WTC11 (cell line): ENCODE measurements at places on chromosomes 2 and 18. TPM values are rescaled to one million over a fixed set of nuclear protein-coding genes. Genes with fewer than 3 reads are reported as not detected.
A peak's percentile ranks its signal among the peaks of the same experiment; 100 is the strongest.

Gene ZNF532
- total RNA-seq = 171 to 185 TPM (median 181 TPM) in 3 replicates

DNA sequence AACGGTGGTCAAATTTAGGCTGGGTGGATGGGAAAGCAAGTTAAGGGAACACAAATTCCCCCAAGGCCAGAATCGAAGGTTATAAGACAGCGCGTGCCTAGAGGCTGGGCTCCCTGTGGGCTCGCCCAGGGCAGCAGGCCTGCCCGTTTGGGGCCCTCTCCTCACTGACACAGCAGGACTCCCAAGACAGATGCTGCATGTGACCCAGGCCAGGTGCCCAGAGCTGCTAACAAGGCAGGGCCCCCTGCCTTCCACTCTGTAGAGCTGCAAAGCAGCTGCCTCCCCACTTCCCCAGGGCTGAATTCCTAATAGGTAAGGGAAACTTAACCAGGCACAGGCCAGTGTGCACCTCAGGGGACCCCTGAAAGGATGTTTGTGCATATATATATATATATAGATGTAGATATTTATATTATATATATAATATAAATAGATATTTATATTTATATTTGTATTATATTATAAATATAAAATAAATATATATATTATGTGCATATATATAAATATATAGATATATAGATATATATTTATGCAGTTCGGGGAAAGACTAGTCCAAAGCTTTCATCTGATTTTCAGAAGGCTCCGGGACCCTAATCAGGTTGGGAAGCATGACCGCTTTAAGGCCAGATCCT, 43.7 kb downstream of the TMEM37 start:
- peak; percentile 43 for DNase-seq
- no peaks in the 10 kb centered on the region for H3K27me3 ChIP-seq
- no peaks in the 10 kb centered on the region for H3K36me3 ChIP-seq
- H3K4me1 ChIP-seq = peaks cover 13% of the 10 kb centered on the region
- H3K4me3 ChIP-seq = no peak overlapping the region

GRCh38 chr2:72423756-72424155, 276.1 kb upstream of the CYP26B1 start:
- H3K27ac ChIP-seq = no peak overlapping the region
- H3K4me3 ChIP-seq = no peak overlapping the region
- no peaks in the 10 kb centered on the region for H3K27me3 ChIP-seq
- H3K4me1 ChIP-seq = peaks cover 9% of the 10 kb centered on the region

Gene PARD6G
- total RNA-seq = 13.0 to 14.4 TPM (median 13.6 TPM) in 3 replicates

GRCh38 chr2:231123362-231123898, 1.4 kb downstream of the HTR2B start:
- H3K36me3 ChIP-seq = no peaks in the 10 kb centered on the region
- no peaks in the 10 kb centered on the region for H3K27me3 ChIP-seq
- peaks cover 31% of the 10 kb centered on the region for H3K4me1 ChIP-seq
- no peak overlapping the region for H3K4me3 ChIP-seq

Gene ASB18
- total RNA-seq = not detected in 3 replicates

DNA sequence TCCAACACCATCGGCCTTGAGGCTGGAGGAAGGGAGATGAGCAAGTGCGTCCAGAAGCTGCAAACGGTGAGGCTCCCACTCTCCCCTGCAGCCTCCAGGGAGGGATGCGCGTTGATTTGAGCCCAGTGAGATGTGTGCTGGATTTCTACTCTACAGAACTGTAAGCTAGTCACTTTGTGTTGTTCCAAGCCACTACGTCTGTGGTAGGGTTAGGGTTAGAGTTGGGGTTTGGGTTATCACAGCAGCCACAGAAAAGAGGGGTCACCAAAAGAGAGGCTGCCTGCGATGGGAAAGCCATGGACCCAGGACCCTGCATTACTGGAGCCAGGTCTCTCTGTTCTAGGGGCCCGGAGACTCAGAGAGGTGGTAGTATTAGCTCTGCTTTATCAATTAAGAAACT, 94.5 kb downstream of the KCNF1 start:
- peaks cover 7% of the 10 kb centered on the region for H3K36me3 ChIP-seq
- no peak overlapping the region for H3K27ac ChIP-seq
- no peaks in the 10 kb centered on the region for H3K27me3 ChIP-seq
- H3K4me3 ChIP-seq = no peak overlapping the region

DNA sequence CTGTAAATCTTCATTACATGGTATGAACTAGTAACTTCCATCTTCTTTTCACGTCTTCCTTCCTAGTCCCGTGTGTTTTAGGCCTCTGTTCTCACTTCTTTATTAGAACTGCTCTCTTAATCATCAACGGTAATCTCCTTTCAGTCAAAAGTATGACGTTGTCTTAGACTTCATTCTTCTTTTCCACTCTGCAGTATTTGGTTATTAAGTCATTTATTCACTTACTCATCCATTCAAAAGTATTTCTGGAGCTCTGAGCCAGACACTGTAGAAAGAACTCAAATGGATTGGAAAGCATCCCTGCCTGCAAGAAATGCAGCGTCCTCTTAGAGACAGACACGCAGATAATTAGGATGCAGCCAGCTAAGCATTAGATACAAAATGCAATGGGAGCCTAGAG, 494.6 kb upstream of the NRP2 start:
- H3K4me1 ChIP-seq = peaks cover 8% of the 10 kb centered on the region
- no peak overlapping the region for H3K4me3 ChIP-seq
- DNase-seq = no peak

Gene NHEJ1
- 18.4 to 22.3 TPM (median 21.3 TPM) in 3 replicates for total RNA-seq

GRCh38 chr2:2613279-2614199, 282.5 kb upstream of the MYT1L start:
- H3K27ac ChIP-seq = peak overlapping the region; percentile 83
- H3K4me1 ChIP-seq = peaks cover 3% of the 10 kb centered on the region; the same call in 1 of the 2 replicates
- peaks cover 3% of the 10 kb centered on the region; the same call in 1 of the 2 replicates for H3K27me3 ChIP-seq
- DNase-seq = peak; percentile 91
- H3K4me3 ChIP-seq = peak overlapping the region; percentile 61

DNA sequence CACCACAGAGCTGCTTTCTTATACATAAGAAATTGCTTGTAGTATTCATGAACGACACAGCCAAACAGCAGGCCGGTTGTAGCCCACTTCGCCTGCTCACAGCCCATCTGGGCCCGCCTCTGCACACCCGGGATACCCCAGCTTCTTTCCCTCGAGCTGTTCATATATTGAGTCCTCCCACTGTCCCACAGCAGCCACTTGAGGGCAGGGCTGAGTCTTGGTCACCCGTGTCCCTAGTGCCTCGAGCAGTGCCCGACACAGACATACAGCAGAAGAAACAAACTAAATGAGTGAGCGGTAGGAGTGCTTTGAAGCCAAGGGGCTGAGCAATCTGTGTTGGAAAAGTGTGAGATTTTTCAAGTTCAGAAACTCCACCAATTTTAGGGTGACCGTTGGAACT, 251.4 kb downstream of the KLHL29 start:
- no peaks in the 10 kb centered on the region for H3K27me3 ChIP-seq
- DNase-seq = peak; percentile 45
- H3K27ac ChIP-seq = no peak overlapping the region
- H3K4me1 ChIP-seq = 0 out of 2 replicates have a peak, but pooled peaks cover 4% of the 10 kb centered on the region

Gene LHCGR
- 0.21 to 0.34 TPM (median 0.31 TPM) in 3 replicates for total RNA-seq

DNA sequence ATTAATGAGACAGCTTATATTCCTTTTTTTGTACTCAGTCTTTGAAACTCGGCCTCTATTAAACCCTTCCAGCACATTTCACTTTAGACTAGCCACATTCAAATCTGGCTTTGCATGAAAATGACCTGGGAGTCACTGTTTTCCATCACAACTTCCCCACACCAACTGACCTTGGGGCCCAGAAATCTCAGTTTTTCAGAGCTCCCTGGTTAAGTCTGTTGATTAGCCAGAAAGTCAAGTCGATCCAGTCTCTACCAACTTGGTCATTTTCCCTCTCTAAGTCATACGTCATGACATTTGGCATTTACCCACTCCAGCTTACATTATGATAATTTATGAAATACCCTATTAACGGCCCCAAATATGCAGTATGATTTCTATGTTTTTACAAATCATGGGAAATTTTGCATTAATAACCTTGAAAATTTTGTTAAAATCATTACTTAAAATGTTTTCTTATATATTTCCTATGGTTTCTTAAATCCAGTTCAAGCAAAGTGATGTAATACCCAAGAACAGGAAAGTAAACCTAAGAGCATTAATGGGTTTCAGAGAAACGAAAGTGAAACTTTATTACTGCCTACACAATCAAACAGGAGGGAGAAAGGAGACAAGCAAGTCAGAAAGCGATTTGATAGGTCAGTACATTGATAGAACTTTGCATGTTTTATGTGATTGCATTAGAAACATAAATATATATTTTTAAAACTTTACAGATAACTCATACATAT, 77.1 kb downstream of the SPATS2L start:
- H3K4me3 ChIP-seq = peak overlapping the region; percentile 26
- H3K36me3 ChIP-seq = peaks cover 22% of the 10 kb centered on the region
- H3K27me3 ChIP-seq = no peaks in the 10 kb centered on the region
- H3K27ac ChIP-seq = peak overlapping the region; percentile 93
- H3K4me1 ChIP-seq = peaks cover 67% of the 10 kb centered on the region

GRCh38 chr2:239147376-239147775, 253.4 kb downstream of the HDAC4 start:
- no peak overlapping the region for H3K27ac ChIP-seq
- H3K27me3 ChIP-seq = no peaks in the 10 kb centered on the region
- no peak overlapping the region for H3K4me3 ChIP-seq
- DNase-seq = no peak
- peaks cover 13% of the 10 kb centered on the region for H3K36me3 ChIP-seq
- no peaks in the 10 kb centered on the region for H3K4me1 ChIP-seq

Gene LDLRAD4
- 2.9 to 6.2 TPM (median 3.0 TPM) in 3 replicates for total RNA-seq

GRCh38 chr2:17918789-17919188, 40.3 kb downstream of the KCNS3 start:
- peak; percentile 25 for DNase-seq
- H3K27me3 ChIP-seq = no peaks in the 10 kb centered on the region
- H3K4me1 ChIP-seq = peaks cover 45% of the 10 kb centered on the region

GRCh38 chr2:101850450-101850849, 141.3 kb upstream of the IL1R2 start:
- H3K27me3 ChIP-seq = no peaks in the 10 kb centered on the region
- no peaks in the 10 kb centered on the region; the same call in 1 of the 2 replicates for H3K4me1 ChIP-seq
- no peak for DNase-seq

GRCh38 chr2:168246483-168247340, 683 bp downstream of the STK39 start:
- H3K36me3 ChIP-seq = no peaks in the 10 kb centered on the region
- H3K27me3 ChIP-seq = no peaks in the 10 kb centered on the region; the same call in 1 of the 2 replicates
- H3K4me1 ChIP-seq = peaks cover 44% of the 10 kb centered on the region
- peak; percentile 68 for DNase-seq
- H3K4me3 ChIP-seq = peak overlapping the region; percentile 91

Gene DNAJC27
- 3.8 to 5.4 TPM (median 5.0 TPM) in 3 replicates for total RNA-seq

GRCh38 chr18:40307627-40308026, 1647.4 kb upstream of the PIK3C3 start:
- H3K27ac ChIP-seq = no peak overlapping the region
- no peak overlapping the region for H3K4me3 ChIP-seq
- peaks cover 9% of the 10 kb centered on the region for H3K36me3 ChIP-seq
- H3K27me3 ChIP-seq = no peaks in the 10 kb centered on the region
- DNase-seq = no peak

DNA sequence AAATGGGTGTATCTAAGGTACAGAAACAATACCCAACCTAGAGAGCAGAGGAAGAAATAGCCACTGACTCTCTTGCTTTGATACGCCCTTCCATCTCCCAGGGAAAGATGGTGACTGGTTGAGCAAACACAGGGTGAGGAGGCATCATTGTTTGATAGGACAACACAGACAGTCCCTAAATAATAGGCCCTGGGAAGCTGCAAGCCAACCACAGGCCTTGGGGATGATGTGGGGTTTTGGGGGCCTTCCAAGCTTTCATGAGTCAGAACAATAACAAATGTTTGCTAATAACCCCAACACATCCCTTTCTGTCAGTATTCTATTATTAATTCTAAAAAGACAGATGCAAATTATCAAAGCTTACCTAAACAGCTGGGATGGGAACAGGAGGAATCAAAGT, 9.8 kb downstream of the LGALSL start:
- no peaks in the 10 kb centered on the region; the same call in 1 of the 2 replicates for H3K27me3 ChIP-seq
- H3K36me3 ChIP-seq = peaks cover 4% of the 10 kb centered on the region; the same call in 1 of the 2 replicates
- no peak overlapping the region for H3K4me3 ChIP-seq
- DNase-seq = no peak
- no peak overlapping the region for H3K27ac ChIP-seq
